ENCODE measurements at places on chromosomes 6 and 20.

DNA sequence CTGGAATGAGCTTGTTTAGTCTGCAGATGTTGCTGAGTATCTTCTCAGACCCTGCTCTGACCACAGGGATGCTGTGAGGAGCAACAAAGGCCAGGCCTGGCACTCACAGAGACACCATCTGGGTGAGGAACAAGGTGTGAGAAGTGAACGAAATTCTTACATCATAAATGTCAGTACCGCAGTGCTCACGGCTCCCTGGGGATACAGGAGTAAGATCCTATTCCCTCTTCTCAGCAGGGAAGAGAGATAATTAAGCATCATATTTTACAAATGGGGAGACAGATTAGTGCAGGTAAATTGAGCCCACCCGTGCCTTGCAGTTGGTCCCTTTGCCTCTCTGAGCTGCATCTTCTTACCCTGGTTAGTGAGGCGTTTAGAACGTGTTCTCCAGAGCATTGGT lies 106.2 kb downstream of the DTD1 start:
- no peak for DNase-seq

DNA sequence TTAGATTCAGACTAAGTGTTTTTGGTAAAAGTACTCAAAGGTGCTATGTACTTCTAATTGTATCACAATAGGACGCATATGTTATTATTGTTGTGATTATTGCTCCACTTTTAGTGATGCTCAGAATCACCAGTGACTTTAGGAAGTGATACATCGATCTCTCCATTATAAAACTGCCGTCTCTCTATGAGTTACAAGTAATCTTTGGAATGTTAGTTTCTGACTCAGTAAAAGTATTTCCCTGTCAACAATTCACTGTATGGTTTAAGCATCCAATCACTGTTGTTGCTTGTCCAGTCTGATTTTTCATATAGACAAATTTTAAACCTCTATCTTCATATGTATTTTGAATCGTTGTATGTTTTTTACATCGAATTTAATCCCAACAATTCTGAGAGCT lies 9.4 kb downstream of the DCBLD1 start:
- no peak for DNase-seq

DNA sequence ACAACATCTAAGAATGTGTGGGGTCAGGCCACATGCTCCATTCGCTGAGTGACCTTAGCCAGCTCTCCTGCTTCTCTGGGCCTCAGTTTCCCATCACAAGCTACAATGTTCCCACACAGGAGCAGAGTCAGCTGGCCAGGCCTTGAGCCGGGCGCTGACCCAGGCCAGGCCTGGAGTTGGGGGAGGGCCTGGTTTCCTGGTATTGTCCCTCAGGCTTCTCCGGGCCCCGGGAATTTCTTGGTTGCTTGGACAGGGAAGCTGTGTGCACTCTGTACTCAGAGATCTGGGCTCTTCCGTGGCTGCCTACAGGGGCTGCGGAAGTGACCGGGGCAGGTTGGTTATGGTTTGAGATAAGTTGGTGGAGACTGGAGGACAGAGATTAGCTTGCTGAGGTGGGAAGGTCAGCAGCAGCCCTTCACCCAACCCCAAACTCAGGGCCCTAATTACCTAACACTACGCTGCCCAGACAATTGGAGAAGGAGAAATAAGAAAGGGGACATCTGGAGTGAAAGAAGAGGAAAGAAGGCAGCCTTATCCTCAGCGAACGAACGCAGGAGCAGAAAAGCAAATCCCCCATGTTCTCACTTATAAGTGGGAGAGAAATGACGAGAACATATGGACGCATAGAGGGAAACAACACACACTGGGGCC lies 6.2 kb downstream of the TGM2 start:
- no peak for DNase-seq

DNA sequence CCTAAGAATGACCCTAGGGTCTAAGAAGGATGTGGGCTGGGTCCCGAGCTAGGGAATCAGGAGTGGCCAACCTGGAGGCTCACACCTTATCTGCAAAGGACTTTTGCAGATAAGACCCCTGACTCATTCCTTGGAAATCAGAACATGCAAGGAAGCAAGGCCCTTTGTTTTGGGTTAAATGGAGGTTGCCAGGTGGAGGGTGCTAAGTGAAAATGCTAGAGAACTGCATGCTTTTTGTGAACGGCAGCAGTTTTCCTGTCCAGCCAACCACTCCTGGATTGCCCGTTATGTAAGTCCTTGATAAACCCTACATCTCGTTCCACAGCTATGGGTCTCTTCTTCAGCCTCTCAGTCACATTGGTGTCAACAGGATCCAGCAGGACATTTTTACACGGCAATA lies 52.1 kb upstream of the CST7 start:
- DNase-seq = no peak

DNA sequence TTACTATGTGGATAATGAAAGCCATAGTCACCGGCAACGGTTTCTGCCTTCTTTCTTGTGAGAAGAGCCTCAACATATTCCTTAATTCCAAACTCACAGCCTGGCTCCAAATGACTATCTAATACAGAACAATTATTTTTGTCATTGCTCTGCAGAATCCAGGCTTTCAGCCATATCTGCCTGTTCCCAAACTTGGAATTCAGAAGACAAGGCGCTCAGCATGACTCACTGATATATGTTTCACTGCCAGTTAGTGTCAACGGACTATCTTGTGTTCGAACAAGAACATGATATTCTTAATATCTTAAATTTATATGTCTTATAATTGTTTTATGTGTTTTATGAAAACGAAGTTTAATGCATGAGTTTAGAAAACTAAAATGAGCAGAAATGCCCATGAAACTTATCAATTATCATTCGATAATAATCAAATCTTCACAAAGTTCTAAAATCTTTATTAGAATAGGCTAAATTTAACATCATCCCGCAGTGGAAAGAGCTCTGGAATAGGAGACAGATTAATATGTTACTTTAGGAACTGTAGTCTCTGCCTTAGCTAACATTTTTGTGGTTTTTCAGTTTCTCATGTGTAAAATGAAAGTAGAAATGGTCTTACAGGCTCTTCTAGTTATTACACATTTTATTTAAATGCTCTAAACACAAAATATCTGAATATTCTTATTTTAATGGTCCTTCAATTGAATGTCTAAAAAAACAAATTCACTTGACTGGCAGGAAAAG lies 669.3 kb upstream of the GJE1 start:
- no peak for DNase-seq

- DNase-seq = no peak
Observed at GRCh38 chr6:166565084-166565967, 21.2 kb downstream of the RAMACL start.

- DNase-seq = no peak
Observed at GRCh38 chr6:12241493-12242175, 48.5 kb upstream of the EDN1 start.

DNA sequence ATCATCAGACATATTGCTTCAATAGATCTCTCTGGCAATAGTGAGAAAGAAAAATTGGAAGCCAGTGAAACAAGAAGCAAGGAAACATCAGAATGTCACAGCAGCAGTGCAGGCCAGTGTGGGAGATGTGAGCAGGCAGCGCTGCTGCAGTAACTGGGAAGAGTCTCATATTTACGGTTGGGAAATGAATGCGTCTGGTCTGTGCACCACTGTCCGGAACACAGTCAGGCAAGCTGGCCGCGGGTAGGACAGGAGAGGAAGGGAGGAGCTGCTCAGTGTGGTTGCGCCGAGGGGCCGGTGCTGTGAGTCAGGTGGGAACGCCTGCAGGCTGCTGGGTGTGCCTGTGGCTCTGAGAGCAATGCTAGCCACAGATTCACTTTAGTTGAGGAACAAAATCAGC lies 6.4 kb upstream of the PSMG4 start:
- no peak for DNase-seq

DNA sequence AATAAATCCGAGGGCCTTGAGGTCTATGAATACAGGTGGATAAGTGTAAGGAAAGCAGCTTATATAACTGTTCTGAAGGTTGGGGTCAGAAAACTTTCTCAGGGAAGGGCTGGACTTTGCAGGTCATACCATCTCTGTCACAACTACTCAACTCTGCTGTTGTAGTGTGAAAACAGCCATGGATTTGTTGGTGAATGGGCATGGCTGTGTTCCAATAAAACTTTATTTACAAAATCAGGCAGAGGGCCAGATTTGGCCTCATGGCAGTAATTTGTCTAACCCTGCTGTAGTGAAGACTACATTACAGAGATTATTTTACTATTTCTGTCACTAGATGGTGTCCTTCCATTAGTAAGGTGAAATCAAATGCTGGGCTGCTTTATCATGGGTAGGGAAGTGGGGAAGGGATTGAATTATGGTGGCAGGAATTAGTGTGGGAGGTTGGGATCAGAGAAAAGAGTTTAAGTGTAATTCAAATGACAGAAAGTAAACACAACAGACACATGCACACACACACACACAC lies 409.6 kb upstream of the CHD6 start:
- DNase-seq = no peak

DNA sequence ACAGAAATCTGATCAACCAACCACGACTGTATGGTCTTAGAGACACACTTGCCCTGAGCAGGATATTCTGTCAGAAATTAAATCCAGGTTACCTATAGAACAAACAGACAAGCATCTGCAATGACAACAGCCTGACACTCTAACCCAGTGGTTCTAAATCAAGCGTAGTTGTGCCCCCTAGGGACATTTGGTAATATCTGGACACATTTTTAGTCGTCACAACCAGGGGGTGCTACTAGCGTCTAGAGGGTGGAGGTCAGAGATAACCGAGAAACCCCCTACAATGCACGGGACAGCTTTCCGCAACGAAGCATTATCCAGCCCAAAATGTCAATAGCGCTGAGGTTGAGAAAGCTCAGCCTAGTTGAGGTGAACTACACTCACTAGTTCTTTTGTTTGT lies 32.3 kb downstream of the ID4 start:
- no peak for DNase-seq

- DNase-seq = no peak
Observed at GRCh38 chr6:88368071-88368787, 202.1 kb upstream of the CNR1 start.

DNA sequence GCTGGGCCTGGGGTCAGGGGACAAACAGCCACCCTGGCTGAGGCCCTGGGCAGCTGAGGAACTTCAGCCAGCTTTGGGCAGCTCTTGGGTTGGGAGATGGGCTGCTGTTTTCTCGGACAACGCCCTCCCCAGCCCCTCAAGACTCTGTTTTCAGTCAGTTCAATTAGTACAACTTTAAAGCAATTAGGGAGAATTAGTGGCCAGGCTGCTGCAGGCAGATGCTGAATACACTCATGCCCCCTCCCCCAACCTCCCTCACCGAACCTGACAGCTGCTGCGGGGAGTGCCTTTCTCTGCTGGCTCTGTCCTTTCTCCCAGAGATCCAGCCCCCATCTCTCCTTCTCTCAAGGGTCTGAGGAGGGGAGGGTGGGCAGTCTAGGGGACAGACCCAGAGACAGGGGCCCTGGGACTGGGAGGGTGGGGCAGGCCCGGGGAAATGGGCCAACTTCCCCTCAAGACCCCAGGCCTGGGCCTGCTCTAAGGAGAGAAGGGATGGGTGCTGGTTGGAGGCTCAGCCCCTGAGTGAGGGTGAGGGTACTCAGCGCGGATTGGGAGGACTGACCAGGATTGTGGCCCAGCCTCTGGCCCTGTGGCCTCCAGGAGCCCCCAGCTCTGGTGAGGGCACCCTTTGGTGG lies 17.8 kb upstream of the MYT1 start:
- DNase-seq = no peak

GRCh38 chr20:59328071-59328470 lies 27.7 kb downstream of the EDN3 start:
- DNase-seq = no peak

- no peak for DNase-seq
Observed at GRCh38 chr20:23666189-23666588, 22.6 kb downstream of the CST4 start.

DNA sequence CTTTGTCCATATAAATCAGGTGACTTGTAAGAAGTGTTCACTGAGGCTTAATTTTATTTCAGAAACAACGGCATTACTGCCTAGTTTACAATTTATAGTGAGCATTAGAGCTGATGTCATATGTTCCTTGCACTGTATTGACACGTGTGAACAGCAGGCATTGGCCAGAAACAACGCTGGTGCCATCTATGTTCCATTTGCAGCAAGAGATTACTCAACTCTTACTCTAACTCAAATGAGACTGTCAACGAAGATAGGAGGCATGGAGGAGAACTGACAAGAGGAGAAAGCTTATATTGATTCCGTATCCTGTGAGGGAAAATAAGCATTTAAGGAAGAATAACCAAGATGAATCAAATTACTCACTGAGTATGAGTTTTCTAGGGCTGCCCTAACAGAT lies 48.4 kb downstream of the MTFR2 start:
- DNase-seq = no peak

GRCh38 chr6:113317891-113318574 lies 539.1 kb upstream of the MARCKS start:
- DNase-seq = no peak

- no peak for DNase-seq
Observed at GRCh38 chr6:9659848-9660247, 755.0 kb downstream of the TFAP2A start.

GRCh38 chr20:9441948-9442347 lies 72.4 kb upstream of the LAMP5 start:
- no peak for DNase-seq

GRCh38 chr6:25342802-25343201 lies 63.6 kb downstream of the CARMIL1 start:
- no peak for DNase-seq

DNA sequence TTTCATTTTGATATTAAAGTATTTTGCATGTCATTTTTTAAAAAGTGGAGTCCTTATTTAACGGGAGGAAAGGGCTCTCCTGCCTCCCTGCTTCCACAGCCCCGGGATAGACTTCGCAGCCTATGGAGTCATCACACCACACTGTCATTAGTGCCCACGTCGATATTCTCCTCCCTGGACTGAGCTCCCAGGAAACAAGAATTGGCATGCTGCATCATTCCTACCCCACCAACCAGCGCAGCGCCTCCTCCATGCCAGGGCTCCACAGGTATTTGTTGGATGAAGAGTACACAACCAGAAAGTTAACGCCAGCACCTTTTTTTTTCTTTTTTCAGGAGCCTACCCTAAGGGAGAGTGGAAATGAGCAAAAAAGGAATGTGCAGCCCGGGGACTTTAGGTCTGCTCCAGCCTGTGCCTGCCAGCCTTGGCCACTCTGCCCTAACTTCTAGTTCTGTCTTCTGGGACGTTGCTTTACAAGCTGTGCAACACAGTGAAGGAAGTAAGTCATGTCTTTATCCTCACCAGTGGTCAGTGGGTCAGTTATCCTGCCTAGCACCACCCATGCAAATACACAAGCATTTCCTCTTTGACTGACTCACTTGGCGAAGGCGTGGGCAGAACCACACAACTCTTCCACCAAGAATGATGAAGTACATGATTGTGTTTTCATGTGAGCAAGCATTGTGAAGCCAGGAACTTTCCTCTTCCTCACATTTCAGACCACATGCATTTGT lies 180.7 kb upstream of the UST start:
- DNase-seq = no peak

DNA sequence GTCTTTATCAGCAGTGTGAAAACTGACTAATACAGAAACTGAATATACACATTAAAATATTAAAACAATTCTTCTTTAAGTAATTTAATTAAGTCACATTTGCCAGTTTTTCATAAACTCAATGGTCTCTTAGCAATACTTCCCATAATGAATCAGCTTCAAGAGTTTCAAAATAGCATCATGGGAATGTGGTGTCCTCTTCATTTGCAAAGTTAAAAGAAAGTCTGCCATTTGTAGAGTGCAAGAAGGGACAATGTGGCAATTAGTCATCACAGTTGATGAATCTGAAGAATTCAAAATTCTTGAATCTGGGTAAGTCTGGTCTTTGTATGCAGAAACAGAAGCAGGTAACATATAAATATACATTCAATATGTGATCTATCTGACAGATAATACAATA lies 38.7 kb downstream of the SYNE1 start:
- no peak for DNase-seq
